EL (cell line): ENCODE measurements at places on chromosomes 5 and 9.

- DNase-seq: no peak
These were observed 40.6 kb downstream of the ACTL7B start for GRCh38 chr9:108815156-108815555.

- DNase-seq: no peak
These were observed 72.6 kb upstream of the GALNT10 start for GRCh38 chr5:154117930-154118329.

DNA sequence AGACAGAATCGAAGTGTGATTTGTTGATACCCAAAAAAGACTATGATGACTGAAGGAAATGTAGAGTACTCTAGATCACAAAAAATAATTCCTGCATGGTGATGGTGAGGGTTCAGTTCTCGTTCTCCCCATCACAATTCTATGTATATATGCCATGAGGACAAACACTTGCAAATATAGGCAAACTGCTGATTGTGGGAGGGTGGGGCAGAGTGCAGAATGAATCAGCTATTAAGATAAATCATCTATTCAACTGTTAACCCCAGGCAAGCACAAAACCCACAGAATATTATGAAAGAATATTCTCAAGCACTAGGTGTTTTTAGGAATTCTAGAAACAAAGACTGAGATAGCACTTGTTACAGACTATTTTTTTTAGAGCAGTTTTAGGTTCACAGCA lies 13.9 kb upstream of the UBLCP1 start:
- no peak for DNase-seq

DNA sequence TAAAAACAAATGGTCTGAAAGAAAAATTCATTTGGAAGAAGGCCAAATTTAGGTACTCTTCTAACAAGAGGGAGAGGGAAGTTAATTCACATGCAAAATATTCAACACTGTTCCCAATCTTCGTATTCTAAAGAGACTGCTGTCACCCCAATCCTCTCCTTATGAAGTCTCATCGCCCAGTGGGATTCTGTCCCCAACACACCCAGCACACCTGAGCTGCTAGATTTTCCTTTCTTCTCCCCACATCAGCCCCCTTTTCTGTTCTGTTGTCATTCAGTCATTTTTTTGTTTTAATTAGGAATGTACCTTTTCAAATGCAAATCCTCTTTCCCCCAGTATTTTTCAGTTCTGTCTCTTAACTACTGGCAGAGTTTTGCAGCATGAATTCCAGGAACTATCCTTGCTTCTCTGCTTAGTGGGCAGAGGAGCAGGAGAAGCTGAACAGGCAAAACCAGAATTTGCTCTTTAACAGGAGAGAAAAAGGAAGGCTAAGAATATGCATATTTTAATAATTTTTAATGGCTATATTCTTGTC lies 366.9 kb downstream of the MAN2A1 start:
- no peak for DNase-seq

DNA sequence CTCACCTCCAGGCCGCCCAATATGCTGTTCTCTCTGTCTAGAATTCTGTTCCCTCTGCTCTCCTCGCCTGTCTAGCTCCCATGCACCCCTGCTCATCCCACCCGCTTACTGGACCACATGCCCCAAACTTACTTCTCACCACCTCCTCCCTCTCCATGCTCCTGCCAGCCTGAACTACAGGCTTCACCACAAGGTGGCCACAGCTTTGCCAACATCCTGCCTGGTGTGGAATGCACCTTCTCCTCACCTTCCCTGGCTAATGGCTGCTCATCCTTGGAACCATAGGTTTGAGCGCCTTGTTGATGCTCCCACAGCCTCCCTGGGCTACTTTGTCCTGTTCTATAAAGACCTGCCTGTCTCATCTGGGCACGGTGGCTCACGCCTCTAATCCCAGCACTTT lies 9.6 kb downstream of the LAMC3 start:
- DNase-seq: no peak
